Hematopoietic multipotent progenitor cell treated with erythropoietin and hydrocortisone succinate and interleukin-3 and kit ligand, for 6 days (in vitro differentiated cells): ENCODE measurements at places on chromosomes 3 and 15.
A peak's percentile ranks its signal among the peaks of the same experiment; 100 is the strongest.

DNA sequence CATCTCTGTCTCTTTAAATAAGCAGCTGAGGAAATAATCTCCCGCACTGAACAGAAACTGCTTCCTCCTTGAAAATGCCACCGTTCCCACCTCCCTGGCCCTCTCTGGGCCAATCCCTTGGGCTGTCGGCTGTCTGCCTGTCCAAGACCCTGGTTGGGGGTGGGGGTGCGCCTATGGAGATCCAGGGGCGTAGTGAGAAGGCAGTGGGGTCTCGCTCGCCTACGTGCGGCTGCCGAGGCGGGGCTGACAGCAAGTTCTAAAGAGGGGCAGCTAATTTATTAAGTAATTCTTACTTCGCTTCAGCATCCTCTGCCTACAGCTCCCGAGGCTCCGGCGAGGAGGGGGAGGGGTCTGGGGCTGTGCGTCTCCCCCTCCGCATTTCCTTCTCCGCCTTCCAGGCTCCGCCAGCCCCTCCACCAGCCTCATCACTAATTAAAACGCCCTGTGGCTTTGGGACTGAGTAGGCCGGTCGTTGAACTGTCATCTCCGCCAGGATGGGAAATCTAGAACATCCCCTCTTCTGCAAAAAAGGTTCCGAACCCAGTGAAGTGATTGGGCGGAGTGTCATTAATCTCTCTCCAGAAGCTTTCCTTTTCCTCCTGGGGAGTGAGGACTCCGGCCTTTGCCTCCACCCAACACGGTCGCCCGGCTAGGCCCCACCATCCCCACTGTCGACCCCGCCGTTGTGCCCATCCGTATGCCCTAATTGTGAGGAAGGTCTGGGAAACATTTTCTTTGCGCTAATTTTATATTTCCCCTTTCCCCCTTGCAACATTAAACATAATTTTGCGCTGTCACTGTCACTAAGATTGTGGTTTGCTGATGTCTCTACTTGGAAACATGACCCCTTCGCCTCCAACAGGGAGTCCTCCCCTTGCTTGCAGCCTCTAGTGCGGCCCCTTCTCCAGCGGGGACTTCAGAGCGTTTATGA lies 16.9 kb downstream of the NR2F2 start:
- no peak for DNase-seq

DNA sequence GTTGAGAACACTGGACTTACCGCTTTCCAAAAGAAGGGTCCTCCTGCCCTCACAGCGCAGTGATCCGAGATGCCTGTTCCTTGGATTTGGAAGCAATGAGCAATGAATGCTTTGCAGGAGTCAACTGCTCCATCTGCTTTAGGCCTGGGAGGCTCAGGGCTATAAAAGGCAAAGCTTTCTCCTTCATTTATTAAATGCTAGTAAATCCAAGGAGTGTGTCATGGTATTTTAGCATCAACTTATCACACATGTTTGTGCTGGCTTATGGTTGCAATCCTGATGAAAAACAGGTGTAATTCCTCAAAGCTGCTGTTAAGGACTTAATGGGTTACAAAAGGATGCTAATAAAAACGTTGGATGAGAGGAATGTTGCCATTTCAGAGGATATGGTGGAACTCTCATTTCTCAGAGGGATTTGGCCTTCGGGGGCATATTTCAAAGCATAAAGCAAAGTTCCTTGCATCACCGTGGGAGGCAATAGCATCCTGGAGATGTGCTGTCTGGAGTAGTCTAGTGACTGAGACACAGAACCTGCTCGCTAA lies 158.5 kb upstream of the TPM1 start:
- no peak for DNase-seq

DNA sequence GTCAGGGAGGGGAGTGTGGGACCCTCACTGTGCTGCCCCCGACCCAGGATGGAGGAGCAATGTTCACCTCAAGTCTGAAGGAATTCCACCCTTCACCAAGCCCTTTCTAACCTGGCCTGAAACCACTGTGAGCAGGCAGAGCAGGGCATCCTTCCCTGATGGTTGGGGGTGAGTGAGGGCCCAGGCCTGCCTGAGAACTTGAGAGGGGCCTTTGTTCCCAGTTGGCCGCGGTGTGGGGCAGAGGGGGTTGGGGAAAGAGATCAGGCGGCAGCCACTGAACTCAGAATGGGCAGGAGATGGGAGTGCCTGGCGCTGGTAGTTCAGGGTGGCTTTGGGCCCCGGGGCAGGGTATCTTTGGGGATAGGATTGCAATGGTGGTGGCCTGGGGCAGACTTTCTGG lies 103.5 kb upstream of the RPL32 start:
- DNase-seq, result no peak

- peak; percentile 41 for DNase-seq
Measured at GRCh38 chr3:12483410-12483809, 870 bp upstream of the TSEN2 start.

- DNase-seq, result peak; percentile 23
Measured at GRCh38 chr3:45940004-45940780, 3.1 kb upstream of the CXCR6 start.

GRCh38 chr15:80288131-80288530 lies 36.1 kb upstream of the CTXND1 start:
- DNase-seq, result no peak

GRCh38 chr15:76163457-76164295 lies 103.9 kb downstream of the TMEM266 start:
- DNase-seq, result no peak

DNA sequence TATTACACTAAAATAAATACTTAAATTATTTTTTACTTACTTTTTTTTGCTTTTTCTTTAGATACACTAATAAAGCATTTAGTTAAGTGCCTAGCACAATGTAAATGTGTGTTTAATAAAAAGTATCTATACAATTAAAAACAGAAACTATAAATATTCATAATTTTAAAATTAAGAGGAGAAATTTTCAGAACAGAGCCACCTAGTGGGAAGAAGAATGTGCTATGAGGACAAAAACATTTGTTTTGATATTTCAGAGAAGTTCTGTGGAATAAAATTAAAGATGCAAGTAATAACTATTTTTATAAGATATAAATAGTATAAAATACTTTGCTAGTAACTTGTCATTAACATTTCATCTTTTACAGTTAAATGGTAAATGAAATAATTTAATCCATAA lies 33.6 kb upstream of the PLSCR5 start:
- peak; percentile 25 for DNase-seq

GRCh38 chr3:133123636-133124035 lies 85.4 kb downstream of the TMEM108 start:
- peak; percentile 11 for DNase-seq

DNA sequence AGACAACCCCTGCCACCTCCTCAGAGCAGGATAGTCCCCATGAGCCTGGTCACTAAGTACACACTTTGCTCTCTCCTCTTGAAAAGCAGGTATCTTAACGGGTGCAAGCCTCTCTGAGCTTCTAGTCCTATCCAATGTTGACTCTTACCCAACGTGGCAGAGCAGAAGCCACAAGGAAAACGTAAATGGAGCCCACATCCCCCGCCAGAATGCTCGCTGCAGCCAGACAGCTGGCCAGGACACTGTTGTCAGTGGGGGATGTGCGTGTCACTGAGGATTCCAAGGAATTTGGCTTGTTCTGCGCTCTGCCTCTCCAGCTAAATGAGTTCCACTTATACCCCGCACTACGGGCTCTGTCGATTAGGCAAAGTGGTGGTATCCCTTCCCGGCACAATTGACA lies 67.8 kb upstream of the IGF1R start:
- no peak for DNase-seq

DNA sequence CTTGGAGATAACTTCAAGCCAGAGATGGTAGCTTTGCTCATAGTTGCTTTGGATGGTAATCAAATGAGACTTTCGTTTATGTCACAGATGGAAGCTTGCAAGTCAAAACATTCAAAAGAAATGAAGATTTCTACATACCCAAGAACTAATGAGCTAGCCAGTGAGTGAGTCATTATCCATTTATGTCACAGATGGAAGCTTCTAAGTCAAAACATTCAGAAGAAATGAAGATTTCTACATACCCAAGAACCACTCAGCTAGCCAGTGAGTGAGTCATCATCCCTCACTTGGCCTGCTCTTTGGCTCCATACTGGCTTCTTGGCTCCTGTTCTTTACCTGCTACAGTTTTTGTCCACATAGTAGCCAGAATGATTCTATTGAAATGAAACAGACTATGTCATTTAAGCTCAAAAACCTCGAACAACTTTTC lies 559.8 kb upstream of the CBLB start:
- DNase-seq, result no peak

DNA sequence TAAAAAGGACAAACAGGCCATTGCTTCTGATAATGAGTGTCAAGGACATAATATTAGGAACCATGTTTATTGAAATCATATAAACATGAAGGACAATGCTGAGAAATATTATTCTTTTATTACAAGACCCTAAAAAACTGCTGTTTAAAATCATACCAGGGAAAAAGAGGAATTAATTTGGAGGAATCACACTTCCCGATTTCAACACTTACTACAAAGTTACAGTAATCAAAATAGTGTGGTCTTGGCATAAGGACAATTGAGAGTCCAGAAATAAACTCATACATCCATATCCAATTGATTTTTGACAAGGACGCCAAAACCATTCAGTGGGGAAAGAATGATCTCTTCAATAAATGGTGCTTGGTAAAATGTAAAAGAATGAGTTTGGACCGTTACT lies 13.0 kb downstream of the CYP1A1 start:
- DNase-seq, result no peak

- no peak for DNase-seq
Measured at GRCh38 chr3:184685646-184686045, 26.2 kb downstream of the MAGEF1 start.

- no peak for DNase-seq
Measured at GRCh38 chr3:87336761-87337160, 60.4 kb upstream of the POU1F1 start.

- DNase-seq, result no peak
Measured at GRCh38 chr3:84963137-84963536, 4.3 kb downstream of the CADM2 start.

- DNase-seq, result no peak
Measured at GRCh38 chr3:114872588-114872987, 274.5 kb downstream of the ZBTB20 start.

- no peak for DNase-seq
Measured at GRCh38 chr15:88124199-88124598, 132.3 kb downstream of the NTRK3 start.

DNA sequence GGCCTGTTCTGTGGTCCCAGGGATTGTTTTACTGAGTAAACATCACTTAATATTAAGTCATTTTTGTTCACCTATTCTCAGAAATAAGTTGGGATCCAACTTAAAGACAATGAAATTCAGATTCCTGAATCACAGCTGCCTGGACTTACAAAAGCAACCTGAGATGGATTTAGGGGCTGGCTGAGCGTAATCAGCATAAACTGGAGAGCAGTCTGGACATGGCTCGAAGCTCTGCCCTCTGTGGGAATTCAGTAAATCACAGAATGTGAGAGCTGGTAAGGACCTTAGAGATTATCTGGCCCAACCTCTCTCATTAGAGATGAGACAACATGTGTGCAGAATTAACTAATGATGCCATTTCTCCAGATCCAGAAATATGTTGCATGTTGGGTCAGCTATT lies 23.7 kb downstream of the CCDC80 start:
- no peak for DNase-seq

- no peak for DNase-seq
Measured at GRCh38 chr3:84991422-84991900, 32.7 kb downstream of the CADM2 start.

DNA sequence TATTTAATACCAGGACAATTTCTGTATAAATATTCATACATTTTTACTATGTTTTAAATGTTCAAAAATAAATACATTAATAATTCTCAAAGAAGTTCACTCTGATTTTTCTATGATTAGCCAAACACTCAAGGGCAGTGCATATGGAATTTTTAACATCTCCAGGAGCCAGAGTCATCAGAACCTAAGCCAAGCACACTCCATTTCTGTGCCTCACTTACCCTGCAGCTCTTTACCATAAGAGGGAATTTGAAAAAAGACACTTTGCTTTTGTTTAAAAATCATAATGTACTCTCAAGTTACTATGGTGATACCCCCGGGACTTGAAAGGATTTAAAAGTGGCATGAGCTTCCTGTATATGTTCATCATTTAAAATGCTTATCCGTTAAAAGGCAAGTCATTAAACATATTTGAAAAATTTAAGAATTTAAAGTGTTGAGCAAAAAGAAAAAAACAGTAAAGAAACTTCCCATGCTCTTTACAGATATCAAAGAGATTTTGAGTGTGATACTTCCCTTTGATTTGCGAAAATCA lies 747.4 kb upstream of the NECTIN3 start:
- no peak for DNase-seq
